ENCODE measurements at places on chromosomes 2 and 18. TPM values are rescaled to one million over a fixed set of nuclear protein-coding genes. Genes with fewer than 3 reads are reported as not detected.

Gene VAMP8
- 2.8 TPM for total RNA-seq

Gene SPP2
- not detected for total RNA-seq

Gene TXNDC2
- under 0.01 TPM for total RNA-seq

Gene ANTXR1
- total RNA-seq: 39.4 TPM

Gene EVX2
- not detected for total RNA-seq

Gene FOXI3
- total RNA-seq: not detected

Gene ALKAL2
- not detected for total RNA-seq

Gene TRIM54
- total RNA-seq: not detected

Gene ERCC3
- total RNA-seq: 39.4 TPM

Gene FBXO48
- total RNA-seq: 0.29 TPM

Gene KCNF1
- total RNA-seq: 0.29 TPM

Gene UGT1A10
- not detected for total RNA-seq

Gene DCTN1
- 311 TPM for total RNA-seq

Gene REG3G
- not detected for total RNA-seq

Gene CTDP1
- 26.5 TPM for total RNA-seq

Gene ZBTB7C
- total RNA-seq: not detected

Gene SGPP2
- not detected for total RNA-seq

Gene GYPC
- total RNA-seq: 71.0 TPM

Gene MSH2
- 16.4 TPM for total RNA-seq

Gene GRHL1
- 0.58 TPM for total RNA-seq

Gene CDH7
- total RNA-seq: not detected

Gene MAL
- total RNA-seq: 0.17 TPM

Gene AQP12A
- not detected for total RNA-seq

Gene FAM110C
- total RNA-seq: not detected

Gene CRYGC
- total RNA-seq: not detected

Gene TEKT4
- total RNA-seq: not detected

Gene RESP18
- total RNA-seq: not detected

Gene DNAH7
- total RNA-seq: 0.66 TPM

Gene GATA6
- 5.7 TPM for total RNA-seq

Gene HOXD4
- total RNA-seq: not detected

Gene TNFAIP6
- 32.4 TPM for total RNA-seq

Measured in smooth muscle cell of trachea (primary cell).